ENCODE measurements at places on chromosomes 1 and 21. TPM values are rescaled to one million over a fixed set of nuclear protein-coding genes. Genes with fewer than 3 reads are reported as not detected.

GRCh38 chr1:184664042-184664660 lies 90.5 kb downstream of the EDEM3 start:
- DNase-seq, result peak; percentile 60

- DNase-seq, result no peak
Measured at GRCh38 chr1:99887890-99888289, 37.7 kb downstream of the AGL start.

DNA sequence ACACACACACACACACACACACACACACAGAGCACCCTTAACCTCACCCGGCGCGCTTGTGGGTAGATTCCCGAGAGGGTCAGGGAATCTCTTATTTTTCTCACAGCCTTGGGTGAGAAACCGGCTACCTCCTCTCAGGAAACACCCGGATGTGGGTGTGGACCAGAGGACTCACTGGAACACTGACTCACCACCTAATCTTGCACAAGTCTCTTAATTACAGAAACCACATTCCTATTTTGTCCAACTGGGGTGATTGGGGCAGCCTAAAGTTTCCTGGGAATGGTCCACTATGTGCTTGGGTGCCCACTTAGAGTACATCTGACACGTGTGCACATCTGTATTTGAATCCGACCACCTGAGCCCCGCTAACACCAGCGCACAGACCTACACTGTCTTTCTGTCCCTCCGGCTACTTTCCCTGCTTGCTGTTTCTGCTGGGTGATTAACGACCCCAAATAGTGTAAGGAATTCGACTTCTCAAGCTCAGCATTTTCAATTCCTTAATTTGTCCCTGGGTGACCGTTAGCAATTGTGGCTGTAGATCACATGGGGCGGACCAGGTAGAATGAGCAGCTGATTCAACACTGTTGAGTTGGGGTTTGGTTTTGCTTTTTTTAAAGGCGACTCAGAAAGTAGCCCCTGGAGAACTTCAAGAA lies 14.0 kb upstream of the TBX15 start:
- DNase-seq, result no peak

- no peak for DNase-seq
Measured at GRCh38 chr1:89356658-89357400, 7.0 kb upstream of the GBP6 start.

GRCh38 chr1:29875557-29876028 lies 639.3 kb downstream of the PTPRU start:
- no peak for DNase-seq

DNA sequence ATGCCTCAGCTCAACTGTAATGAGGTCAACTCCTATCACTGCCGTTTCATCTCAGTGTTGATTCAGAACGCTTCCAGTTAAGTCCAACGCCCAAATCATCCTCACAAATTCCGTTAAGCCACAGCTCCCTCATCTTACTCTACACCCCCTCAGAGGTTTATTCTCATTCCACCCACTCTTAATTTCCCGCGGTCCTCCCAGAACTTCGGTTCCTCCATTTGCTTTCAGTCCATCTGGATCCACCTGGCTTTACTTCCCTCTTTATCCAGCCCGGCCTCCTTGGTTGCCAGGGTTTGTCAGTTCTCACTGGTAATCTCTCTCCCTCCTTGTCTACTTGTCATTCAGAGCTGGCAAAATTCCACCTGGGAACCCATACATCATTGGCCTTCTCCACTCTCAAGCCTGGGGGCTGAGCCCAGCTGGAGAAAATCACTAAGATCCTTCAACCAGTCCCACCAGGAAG lies 51.3 kb upstream of the RUNX1 start:
- no peak for DNase-seq

DNA sequence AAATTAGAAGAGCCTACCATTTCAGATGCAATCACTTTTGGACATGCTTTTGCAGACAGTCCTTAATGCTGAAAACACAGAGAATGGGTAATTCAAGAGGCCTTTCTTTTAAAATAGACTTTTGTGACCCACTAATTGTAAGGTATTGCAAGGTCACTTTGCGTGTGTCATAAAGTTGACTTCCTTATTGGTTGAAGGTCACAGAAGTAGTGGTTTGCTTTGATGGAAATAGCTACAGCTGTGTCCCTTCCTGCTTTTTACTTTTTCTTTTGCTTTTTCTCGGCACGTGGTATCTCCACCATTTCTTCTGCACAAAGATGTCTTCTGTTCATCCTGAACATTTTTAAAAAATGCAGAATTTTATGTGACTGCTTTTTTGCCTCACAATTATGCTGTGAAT lies 146.8 kb downstream of the DYRK1A start:
- no peak for DNase-seq

- no peak for DNase-seq
Measured at GRCh38 chr1:243799908-243800307, 50.1 kb downstream of the AKT3 start.

DNA sequence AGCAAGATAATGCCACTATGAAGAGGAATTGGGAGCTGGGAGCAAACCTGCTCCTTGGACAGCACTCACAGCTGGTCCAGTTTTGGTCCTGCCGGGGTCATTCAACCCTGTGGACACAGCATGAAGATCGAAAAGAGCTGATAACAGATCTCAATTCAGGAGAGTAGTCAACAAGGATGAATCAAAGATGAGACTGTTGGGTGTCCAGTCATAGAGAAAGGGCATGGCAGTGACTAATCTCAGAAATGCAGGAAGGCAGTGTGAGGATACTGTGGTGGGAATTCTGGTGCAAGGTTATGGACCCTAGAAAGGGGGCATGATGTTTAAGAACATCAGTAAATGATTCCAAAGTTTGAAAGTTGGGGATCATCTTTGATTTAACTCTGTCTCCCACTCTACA lies 261.4 kb upstream of the ZP4 start:
- DNase-seq, result no peak

GRCh38 chr1:18400347-18401102 lies 80.2 kb upstream of the KLHDC7A start:
- no peak for DNase-seq

- no peak for DNase-seq
Measured at GRCh38 chr1:179164494-179164893, 65.0 kb downstream of the ABL2 start.

DNA sequence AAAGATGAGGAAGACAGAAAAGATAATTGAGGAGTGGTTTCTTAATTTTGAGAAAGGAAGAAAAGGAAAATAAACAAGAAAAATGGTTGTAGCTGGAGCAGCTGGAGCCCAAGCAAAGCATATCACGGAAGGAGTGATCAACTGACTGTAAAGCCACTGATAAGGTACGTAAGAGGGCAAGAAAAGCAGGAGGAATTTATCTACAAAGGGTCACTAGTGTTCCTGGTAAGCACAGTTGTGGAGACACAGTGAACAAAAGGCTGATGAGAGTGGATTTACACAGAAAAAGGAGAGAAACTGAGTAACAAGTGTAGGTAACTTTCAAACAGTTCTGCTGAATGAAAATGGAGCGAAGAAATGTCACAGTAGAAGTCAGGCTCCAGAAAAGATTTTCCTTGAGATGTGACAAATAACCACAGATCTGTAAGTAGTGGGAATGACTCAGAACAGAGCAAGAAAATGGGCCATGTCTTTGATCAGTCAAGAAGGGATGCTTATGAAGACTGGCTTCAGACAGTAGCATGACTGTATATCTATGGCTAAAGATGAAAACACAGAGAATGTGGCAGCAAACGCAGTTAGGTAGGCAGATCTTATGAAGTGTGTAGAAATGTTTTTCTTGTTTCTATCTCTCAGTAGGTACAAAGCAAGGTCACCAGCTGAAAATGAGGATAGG lies 45.6 kb upstream of the RBM34 start:
- no peak for DNase-seq

DNA sequence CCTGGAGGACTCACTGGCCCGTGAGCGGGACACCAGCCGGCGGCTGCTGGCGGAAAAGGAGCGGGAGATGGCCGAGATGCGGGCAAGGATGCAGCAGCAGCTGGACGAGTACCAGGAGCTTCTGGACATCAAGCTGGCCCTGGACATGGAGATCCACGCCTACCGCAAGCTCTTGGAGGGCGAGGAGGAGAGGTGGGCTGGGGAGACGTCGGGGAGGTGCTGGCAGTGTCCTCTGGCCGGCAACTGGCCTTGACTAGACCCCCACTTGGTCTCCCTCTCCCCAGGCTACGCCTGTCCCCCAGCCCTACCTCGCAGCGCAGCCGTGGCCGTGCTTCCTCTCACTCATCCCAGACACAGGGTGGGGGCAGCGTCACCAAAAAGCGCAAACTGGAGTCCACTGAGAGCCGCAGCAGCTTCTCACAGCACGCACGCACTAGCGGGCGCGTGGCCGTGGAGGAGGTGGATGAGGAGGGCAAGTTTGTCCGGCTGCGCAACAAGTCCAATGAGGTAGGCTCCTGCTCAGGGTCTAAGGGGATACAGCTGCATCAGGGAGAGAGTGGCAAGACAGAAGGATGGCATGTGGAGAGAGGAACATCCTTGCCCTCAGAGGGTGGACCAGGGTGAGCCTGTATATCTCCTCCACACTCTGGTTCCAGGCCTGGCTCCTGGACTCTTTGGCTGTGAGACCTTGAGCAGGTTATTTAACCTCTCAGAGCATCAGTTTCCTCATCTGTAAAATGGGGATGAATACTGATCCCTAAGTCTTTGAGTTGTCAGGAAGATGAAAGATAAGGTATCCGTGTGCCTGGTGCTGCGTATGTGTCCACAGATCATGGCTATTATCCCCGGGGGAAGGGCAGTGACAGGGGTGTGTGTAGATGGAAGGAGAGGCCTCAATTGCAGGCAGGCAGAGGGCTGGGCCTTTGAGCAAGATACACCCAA lies 17.2 kb upstream of the SEMA4A start:
- no peak for DNase-seq

DNA sequence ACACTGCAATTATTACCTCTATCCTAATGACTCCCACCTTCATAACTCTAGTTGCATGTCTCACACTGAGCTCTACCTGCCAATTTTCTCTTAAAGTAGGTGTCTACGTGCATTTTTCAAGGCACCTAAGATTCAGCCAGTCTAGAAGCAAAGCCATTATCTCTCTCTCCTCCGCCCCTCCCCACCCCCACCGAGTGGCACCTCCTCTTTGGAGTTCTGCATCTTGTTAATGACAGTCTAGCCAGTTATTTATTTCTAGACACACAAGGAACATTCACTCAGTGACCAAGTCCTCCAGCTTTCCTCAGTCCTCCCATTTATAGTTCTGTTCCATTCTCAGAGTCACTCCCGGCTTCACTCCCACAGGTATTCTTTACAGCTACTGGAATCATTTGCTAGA lies 47.6 kb downstream of the ASTN1 start:
- no peak for DNase-seq

DNA sequence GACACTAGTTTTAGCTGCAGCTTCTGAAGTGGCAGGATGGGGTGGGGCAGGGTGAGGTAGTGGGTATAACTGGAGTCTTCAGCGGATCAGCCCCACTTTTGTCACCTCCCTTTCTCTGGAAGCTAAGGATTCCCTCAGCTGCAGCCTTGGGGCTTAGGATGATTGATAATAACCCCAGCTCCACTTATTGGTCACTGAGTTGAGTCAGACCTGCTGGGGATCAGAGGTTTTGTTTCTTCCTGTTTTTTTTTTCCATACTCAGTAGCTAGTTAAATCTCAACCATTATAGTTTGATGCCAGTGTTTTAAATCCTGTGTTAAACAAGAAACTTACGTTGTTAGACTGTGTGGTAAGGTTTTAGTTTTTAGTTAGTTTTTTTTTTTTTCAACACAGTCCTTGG lies 57.2 kb downstream of the LAMC1 start:
- DNase-seq, result no peak

DNA sequence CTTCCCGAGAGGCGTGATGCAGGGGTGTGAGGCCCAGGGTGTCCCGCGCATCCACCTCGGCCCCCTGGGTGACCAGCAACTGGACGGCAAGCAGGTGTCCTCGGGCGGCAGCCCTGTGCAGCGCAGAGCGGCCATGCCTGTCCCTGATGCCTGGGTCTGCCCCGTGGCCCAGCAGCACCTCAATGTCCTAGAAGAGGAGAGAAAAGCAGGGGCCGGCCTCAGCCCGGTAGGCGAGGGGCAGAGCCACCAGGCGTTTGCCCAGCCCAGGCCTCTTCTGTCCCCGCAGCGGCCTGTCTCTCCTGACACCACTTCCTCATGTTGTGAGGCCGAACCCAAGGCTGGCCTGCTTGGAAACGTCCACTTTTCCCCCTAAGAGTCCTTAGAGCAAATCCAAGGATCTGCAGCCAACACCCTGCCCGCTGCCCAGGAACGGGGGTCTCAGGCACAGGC lies 1.7 kb downstream of the ANKRD65 start:
- DNase-seq, result no peak

- no peak for DNase-seq
Measured at GRCh38 chr1:9097947-9098705, 28.7 kb upstream of the SLC2A5 start.

DNA sequence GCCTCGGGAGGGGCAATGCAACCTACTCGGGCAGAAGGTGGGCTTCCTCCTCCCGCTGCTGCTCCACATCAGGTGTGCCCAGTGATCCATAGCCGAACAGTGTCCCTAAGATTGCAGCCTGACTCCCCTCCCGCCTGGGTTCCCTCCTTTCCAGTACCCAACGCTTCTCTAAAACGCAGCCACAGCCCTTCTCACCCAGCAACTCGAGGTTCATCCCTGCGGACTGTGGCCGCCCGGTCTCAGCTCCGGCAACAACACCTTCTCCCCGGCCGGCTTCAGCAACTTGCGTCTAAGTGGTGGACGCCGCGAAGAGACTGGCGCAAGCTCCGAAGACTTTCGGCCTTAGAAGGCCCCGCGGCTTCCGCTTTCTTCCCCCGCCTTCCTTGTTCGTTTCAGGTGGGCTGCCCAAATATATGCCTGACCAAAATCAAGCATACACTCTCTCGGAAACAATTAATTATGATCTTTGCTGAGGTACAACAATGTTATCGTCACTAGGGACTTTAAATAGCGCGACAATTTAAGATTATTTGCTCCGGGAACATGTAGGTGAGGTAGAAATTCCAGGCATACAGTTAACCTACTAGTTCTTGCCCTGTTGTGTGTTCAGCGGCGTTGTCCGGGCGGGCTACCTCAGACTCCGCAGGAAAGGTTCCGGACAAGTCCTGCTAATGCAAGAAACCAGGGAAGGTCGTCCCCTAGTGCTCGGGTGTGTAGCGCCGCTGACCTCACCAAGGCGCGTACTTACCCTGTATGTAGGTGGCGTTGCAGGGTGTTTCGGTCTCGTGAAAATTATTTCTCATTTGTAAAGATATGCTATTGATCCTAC lies at the start of gene RBBP5:
Gene RBBP5, minus strand, starts transcription at position 319 of the 829 bp plus-strand sequence. Its CDS starts 105 bp downstream, at position 214.
- DNase-seq, result peak; percentile 95

- DNase-seq, result no peak
Measured at GRCh38 chr21:29657240-29657989, 282.4 kb downstream of the GRIK1 start.

Gene ESRRG
- 14.0 TPM for total RNA-seq

Gene TMEM269
- total RNA-seq, result not detected

Gene OR6K2
- not detected for total RNA-seq

Gene CYP2J2
- 14.2 TPM for total RNA-seq

Gene RPAP2
- total RNA-seq, result 50.6 TPM

Gene SPRR1B
- not detected for total RNA-seq

Data from urinary bladder (tissue), 4 donors.